ENCODE measurements at places on chromosomes 5 and 9.

DNA sequence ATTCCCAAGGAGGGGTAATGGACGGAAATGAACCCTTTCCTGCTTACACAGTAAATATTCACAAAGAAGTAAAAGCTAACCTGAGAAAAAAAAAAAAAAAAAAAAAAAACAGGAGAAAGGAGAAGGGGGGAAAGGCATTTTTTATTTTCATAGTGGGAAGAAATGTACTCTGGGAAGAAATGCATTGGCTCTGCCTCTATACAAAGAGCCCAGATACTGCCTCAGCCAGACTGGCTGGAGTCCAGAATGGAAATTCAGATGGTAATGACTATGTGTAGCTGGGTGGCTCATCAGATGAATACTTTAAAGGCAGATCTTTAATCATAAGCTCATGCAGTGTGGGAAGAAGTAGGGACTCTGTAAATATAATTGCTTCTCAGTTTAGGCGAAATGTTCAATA is 124.9 kb upstream of the ZNF608 start:
- no peak for DNase-seq

DNA sequence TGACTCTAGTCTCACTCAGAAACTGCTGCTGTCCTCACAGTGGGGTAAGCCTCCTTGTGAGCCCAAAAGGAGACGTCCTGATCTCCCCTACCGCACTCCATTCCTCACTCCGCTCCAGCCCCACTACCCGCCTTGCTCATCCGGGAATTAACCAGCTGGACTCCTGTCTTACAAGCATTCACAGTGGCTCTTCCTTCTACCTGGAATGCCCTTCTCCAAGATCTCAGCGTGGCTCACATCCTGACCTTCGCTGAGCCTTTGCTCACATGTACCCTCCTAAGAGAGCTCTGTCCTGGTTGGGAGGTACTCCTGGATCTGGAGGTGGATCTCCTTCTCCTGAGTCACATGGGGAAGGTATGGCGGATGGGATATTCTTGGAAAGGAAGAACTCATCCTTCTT is 10.7 kb upstream of the KLF9 start:
- DNase-seq: no peak

- DNase-seq: no peak
Observed at GRCh38 chr9:72210522-72210921, 61.3 kb downstream of the GDA start.

GRCh38 chr5:94407023-94407422 is 211.4 kb downstream of the KIAA0825 start:
- no peak for DNase-seq

GRCh38 chr9:69097923-69098593 is 62.5 kb downstream of the FXN start:
- no peak for DNase-seq

- DNase-seq: no peak
Observed at GRCh38 chr5:9046756-9047481, 499.0 kb downstream of the SEMA5A start.

DNA sequence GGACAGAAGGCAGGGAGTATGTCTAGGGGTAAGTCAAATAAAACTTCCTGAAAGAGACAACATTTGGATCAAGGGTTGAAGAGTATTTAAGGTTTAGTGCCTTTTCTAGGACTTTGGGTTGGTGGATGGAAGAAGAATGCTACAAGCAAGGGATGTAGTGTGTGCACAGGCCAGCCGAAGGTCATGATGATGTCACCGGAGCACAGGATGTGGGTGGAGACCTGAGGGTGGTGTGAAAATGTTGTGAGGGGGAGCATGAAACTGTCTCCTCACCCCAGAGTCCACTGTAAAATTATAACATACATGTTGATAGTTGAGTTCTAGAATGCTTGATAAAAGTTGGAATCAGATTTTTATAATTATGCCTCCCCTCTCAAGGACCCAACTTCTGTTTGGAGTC is 553.3 kb upstream of the SGCD start:
- DNase-seq: no peak

DNA sequence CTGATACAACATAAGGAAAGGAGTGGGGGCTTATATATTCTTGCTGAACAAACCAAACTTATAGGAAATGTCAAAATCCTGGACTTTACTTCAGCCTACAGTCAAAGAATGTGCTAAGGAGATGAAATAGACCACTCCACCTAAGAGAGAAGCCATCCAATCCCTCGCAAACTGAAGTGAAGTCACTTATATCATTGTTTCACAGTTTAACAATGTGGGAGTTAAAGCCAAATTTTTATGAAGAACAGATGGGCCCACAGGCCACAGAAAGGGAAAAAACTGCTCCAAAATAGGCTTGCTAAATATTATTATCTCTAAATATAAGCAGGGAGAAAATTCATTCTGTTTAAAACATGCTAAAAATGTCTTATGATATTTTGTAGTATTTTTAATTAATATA is 233.3 kb downstream of the GAS1 start:
- DNase-seq: no peak

- no peak for DNase-seq
Observed at GRCh38 chr5:36934740-36935356, 58.3 kb downstream of the NIPBL start.

DNA sequence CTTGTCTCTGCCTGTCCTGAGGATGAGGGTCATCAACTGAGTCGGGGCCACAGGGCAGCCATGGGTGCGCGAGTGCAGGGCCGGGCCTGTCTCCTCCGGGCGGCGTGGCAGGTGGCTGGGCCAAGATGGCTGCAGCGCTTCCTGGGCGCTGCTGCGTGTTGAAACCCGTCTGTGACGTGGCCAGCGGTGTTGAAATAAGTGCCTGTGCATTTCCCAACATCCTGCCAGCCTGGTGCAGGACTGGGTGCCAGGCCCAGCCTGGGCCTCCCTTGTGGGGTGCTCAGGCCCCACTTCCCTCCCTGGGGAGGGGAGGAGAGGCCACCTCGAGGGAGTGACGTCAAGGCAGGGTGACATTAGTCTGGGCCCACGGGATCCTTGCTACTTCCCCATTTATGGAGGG is 45.5 kb downstream of the RXRA start:
- DNase-seq: no peak

DNA sequence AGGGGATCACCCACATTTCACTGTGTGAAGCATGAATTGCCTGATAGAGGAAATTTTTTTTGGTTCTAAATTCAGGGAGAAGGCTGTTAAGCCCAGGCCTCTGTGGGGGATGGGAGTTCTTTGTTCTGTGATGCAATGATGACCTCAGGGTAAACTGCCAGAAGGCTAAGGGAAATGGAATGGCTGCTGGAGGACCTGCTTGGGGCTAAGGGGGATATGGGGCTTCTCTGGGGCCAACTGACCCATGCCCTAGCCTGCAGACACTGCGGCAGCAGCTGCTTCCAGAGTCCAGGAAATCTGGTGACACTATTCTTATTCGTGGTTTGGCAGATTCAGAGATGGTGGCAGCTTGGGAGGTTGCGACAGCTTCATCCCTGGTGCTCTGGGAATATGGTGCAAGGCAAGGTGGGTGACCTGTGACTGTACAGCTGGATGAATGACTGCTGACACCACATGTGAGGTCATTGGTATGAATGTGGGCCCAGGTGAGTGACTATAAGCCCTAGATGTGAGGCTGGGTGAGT is 30.3 kb downstream of the VCP start:
- DNase-seq: no peak

- DNase-seq: no peak
Observed at GRCh38 chr5:139651043-139651834, 3.1 kb downstream of the CXXC5 start.

DNA sequence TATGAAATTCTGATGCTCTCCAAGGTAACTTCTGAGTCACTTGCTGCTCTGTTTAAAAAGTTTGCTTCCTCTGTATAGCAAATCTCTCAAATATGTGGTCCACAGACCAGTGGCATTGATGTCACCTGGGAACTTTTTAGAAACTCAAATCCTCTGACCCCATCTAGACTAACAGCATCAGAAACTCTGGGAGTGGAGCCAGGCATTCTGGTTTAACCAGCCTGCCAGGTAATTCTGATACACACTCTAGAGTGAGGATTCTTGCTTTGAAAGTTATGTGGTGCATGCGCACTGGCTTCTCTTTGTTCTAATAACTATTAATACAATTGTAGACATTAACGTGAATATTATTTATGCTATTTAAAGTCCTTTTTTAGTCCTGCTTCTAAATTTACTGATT is 298.1 kb downstream of the SLF1 start:
- no peak for DNase-seq

GRCh38 chr5:149810856-149811255 is 80.7 kb downstream of the PPARGC1B start:
- no peak for DNase-seq

GRCh38 chr9:694092-694402 is 147.4 kb upstream of the DMRT1 start:
- no peak for DNase-seq

DNA sequence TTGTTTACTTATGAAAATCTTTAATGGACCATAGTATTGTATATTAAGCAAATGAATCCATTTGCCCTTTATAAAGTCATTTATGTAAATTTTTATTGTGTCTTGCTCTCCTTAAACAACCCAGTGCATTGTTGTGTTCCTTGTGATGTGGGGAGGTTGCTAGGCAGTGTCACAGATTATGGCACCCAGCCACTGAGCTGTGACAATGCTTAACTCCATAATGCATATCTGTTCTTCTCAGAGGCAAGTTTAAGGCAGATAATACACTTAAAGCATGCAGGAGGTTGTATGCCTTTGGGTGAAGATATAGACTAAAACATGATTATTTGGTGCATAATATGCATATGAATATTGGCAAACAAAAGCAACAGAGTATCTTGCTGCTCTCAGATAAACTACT is 269.6 kb upstream of the RIOK2 start:
- DNase-seq: no peak

GRCh38 chr5:110354915-110355644 is 371.4 kb downstream of the TMEM232 start:
- DNase-seq: no peak

- no peak for DNase-seq
Observed at GRCh38 chr9:91839926-91840465, 110.0 kb downstream of the ROR2 start.

DNA sequence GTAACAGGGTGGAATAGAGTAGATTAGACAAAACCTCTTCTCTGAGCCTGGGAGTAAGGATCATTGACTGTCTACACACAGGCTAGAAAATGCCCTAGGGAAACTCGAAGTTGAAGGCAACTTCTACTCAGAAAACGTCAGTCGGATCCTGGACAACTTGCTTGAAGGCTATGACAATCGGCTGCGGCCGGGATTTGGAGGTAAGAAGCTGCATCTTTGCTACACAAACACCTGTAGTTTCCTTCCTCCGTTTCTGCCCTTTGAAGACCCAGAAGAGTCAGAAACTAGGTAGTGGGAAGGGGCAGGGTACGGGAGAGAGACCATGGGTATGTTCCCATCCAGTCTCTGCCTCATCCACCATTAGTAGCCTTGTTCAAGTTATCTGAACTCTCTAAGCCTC is 628 bp downstream of the GABRA6 start:
- no peak for DNase-seq

DNA sequence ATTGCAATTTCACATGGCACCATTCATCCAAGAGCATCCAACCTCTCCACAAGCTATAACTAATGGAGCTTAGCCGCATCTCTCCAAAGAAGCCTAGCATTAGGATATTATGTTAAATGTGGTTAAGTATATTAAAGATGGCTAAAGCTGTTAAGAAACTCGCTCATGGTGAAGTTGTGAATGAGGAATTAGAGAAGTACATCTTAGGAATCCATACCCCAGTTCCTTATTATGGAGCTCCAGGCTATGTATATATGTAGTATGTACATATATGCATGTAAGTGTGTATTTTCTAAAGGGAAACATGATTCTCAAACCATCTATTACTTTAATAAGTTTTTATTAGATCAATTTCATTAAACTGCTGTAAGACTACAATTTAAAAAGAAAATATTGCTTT is 26.4 kb downstream of the LURAP1L start:
- no peak for DNase-seq

DNA sequence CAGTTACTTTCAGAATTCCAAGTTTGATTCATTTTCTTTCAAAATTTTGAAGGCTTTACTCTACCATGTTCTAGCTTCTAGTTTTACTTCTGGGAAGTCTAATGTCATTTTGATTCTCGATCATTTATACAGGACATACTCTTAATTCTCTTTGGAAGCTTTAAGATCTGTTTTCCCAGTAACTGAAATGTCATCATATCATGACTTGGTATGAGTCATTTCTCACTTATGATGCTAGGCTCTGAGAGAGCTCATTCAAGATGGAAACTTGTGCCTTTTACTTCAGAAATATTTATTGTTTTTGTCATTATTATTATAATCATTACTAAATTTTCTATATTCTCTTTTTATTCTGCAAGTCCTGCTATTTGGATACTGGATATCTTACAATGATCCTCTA is 222.3 kb downstream of the PARP8 start:
- DNase-seq: no peak

GRCh38 chr9:130341839-130342713 is 76.5 kb downstream of the HMCN2 start:
- no peak for DNase-seq

GRCh38 chr9:122071715-122072114 is 21.4 kb downstream of the TTLL11 start:
- DNase-seq: no peak

GRCh38 chr5:136409000-136409399 is 43.7 kb upstream of the TRPC7 start:
- DNase-seq: no peak

DNA sequence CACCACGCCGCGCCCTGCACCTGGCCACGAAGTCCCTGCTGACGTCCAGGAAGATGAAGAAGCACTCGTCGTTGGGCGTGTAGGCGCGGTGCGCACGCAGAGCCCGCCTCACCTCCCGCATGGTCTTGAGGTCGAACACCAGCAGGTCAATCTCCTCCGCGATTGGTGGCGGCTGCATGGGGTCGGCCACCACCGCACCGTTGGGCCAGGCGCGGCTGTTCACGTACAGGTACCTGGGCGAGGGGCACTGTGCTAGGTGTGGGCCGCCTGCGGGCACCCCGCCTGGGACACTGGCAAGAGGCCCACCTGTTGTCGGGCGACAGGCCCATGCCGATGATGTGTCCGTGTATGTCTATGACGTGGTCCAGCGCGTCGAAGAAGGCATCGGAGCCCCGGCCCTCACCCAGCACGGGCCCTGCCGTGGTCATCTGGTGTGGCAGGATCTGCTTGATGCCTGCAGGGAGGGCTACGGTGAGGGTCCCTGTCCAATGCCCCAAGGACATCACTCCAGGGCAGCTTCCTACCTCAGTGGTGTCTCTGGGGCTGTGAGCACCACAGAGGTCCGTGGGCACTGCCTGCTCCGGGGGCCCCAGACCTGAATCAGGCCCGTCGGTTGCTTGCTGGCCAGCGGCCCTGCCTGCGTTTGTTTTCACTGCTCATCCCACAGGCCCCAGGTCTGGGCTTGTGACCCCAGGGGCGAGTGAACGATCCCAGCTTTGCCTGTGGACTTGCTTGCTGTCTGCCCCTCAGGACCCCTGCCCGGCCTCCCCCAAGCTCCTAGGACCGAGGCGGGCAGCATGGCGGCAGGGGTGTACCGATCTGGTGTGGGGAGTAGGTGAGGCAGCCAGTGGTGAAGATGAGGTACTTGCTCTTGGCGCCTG is 3.1 kb downstream of the FBXW5 start:
- DNase-seq: no peak

DNA sequence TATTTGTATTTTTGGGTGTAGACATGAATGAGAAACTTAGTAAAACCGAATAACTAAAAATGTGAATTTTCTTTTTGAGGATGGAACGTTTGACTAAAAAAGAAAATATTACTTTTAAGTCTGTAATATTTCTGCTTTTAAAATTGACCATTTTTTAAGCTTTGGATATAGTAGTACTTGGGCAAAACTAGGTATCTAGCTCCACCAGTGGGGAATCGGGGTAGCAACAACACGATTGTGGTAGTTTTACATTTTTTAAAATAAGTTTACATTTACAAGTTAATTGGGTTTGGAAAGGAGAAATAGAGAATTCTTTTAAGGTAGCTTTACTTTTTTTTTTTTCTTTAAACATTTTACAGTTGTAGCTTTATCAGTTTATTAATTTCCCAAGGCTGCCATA is 154.4 kb downstream of the MAN2A1 start:
- DNase-seq: no peak
